ENCODE measurements at places on chromosomes 6 and 20.

- DNase-seq, result no peak
Measured at GRCh38 chr6:105810105-105810921, 275.8 kb upstream of the PRDM1 start.

DNA sequence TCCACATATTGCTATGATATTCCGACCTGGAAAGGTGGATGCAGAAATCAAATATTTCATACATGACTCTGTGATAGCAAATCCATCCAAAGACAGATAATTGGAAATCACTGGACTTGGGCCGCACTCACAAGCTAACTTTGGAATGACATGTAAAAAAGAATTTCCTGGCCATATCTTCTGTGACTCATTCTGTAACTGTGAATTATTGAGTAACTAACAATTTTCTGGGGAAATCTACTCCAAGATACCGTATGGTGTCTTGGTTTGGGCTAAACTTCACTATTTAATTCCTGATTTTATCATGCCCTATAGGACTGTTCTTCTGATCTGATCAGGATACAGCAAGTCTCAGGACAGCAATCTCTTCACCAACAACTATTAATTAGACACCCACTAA lies 92.7 kb upstream of the LY86 start:
- no peak for DNase-seq

DNA sequence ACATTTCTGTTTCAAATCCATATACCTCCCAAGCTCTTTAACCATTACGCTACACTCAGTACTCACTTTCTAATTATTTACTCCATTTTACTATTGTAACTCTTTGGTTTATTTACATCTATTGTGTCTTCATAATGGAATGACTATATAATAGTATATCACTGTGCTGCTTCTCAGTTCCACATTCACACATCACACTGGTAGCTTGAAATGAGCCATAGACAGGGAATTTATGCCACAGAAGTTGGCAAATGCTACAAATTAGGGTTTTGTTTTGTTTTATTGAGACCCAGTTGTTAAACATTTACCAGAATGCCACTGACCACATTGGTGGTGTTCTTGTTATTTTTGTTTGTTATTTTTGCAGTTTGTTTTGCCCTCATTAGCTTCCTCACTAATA lies 213.9 kb downstream of the KCNQ5 start:
- DNase-seq, result no peak

GRCh38 chr6:131949909-131950766 lies 1.0 kb downstream of the CCN2 start:
- peak; percentile 24 for DNase-seq

DNA sequence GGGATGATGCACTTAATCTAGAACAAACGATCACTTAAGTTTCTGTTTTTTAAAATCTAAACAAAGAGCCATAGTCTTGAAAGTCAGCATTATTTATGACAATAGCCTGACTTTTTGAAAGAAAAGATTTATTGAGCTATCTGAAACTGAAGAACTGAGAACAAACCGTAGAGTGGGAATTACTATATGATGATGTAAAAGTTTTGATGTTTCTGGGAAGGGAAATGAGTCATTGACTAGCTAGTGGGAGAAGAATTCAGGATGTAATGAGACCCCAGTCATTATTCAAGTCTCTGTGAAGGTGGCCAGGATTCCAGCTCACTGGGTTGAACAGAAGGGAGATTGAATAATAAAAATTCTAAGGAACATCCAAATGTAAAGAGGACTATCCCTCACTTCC lies 83.4 kb upstream of the FABP7 start:
- no peak for DNase-seq

- DNase-seq, result peak; percentile 47
Measured at GRCh38 chr6:42781796-42782688, at the start of gene BICRAL. Gene BICRAL (plus strand): TSS chr6:42782052. CDS start chr6:42822023, 39,971 bp downstream.

DNA sequence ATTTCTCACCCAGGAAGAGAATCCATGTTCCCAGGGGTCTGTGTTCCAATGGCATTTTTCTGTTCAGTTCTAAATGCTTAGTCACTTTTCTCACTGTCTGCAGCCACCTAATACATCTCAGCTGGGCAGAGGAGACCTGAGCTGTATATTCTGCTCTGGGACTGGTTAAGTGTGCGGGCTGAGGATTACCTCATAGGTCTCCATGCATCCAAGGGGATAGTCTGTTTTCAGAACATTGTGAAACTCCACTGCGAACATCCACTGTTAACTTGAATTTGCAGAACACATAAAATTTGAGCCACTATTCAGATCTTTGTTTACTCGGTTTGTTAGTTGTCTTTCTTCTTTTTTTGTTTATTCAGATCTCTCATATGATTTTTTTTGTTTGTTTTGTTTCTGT lies 947.1 kb downstream of the TFAP2A start:
- DNase-seq, result no peak
